H1 (cell line): ENCODE measurements at places on chromosomes 4 and X. TPM values are rescaled to one million over a fixed set of nuclear protein-coding genes. Genes with fewer than 3 reads are reported as not detected.

Gene SSX2
- total RNA-seq: not detected in 2 replicates

DNA sequence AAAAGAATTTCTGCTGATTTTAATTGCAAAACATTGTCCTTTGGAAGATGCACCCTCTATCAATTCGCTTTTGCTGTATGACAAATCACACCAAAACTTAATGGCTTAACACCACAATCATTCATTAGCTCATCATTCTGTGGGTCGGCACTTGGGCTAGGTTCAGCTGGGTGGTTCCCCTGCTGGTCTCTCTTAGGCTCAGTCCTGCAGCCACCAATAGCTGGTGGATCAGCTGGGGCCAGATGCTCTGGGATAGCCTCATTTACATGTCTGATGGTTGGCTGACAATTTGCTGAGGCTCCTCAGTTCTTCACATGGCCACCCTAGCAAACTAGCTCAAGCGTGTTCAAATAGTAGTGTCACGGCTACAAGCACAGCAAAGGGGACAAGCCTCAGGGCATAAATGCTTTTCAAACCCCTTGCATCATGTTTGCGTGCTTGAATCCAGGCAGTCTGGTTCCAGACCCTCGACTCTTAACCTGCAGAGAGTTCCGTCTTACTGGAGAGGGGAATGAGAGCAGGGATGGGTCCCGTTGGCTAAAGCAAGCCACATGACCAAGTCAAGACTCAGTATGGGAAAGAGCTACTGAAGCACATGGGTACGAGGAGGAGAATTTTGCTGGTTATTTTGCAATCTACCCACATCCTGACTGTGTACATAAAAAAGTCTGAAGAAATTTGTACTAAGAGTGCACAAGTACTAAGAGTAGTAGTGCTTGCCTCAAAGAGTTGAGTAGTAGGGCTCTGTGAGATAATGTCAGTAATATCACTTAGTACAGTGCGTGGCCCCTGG is 7.5 kb upstream of the ACSL1 start:
- H3K4me1 ChIP-seq: no peaks in the 10 kb centered on the region
- no peaks in the 10 kb centered on the region for H3K27me3 ChIP-seq
- DNase-seq: no peak
- H3K36me3 ChIP-seq: no peaks in the 10 kb centered on the region
- no peak overlapping the region for H3K27ac ChIP-seq

Gene PPID
- total RNA-seq: 48.3 and 53.2 TPM in 2 replicates

DNA sequence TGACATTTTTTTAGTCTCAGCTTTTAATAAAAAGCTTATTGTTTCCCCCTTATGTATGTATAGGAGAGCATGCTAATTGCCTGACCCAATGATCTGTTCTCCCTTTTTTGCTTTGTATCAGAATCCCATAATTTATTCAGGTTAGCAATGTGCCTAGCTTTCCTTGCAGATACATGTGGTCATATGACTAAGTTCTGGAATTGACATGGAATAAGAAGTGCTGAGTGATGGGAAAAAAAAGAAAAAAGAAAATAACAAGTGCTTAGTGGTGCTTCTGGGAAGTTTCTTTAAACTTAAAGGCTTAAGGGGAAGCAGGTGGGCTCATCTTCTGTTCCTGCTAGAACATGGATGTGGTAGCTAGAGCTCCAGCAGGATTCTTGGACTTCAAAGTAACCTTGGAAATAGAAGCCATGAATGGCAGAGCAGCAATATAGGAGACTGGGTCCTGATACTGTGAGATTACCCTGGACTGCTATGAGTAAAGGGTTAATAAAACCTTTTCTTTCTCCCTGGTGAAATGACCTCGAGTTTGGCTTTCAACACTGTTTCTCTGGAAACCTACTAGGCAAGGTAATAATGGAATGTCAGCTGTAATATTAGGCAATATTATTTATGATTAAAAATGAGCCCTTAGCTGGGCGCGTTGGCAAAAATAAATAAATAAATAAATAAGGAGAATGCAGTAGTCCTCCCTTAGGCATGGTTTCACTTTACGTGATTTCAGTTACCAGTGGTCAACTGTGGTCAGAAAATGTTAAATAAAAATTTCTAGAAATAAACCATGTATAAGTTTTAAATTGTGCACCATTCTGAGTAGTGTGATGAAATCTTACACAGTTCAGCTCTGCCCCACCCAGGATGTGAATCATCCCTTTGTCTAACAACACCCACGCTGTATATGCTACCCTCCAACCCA is 16.7 kb upstream of the RBM41 start:
- H3K27ac ChIP-seq: no peak overlapping the region
- no peaks in the 10 kb centered on the region for H3K36me3 ChIP-seq
- no peaks in the 10 kb centered on the region for H3K27me3 ChIP-seq

GRCh38 chr4:14920759-14921320 is 81.4 kb upstream of the CPEB2 start:
- no peaks in the 10 kb centered on the region for H3K27me3 ChIP-seq
- H3K27ac ChIP-seq: no peak overlapping the region
- no peak for DNase-seq

Gene TET2
- total RNA-seq: 1.9 and 2.6 TPM in 2 replicates

- H3K27me3 ChIP-seq: no peaks in the 10 kb centered on the region
- no peak for DNase-seq
- no peak overlapping the region for H3K4me3 ChIP-seq
- H3K4me1 ChIP-seq: peaks cover 1% of the 10 kb centered on the region
- no peak overlapping the region for H3K27ac ChIP-seq
- H3K36me3 ChIP-seq: no peaks in the 10 kb centered on the region
Observed at GRCh38 chrX:18654875-18655836, 16.8 kb downstream of the RS1 start.

- H3K27ac ChIP-seq: no peak overlapping the region
- no peaks in the 10 kb centered on the region; the same call in 1 of the 2 replicates for H3K4me1 ChIP-seq
- no peaks in the 10 kb centered on the region for H3K36me3 ChIP-seq
- H3K27me3 ChIP-seq: no peaks in the 10 kb centered on the region
Observed at GRCh38 chrX:130878350-130879341, 24.4 kb downstream of the ENOX2 start.

Gene NXF2
- not detected in 2 replicates for total RNA-seq
